ENCODE measurements at places on chromosomes 3 and 15.

- DNase-seq: no peak
Observed at GRCh38 chr3:64815195-64815631, 127.4 kb upstream of the ADAMTS9 start.

GRCh38 chr15:63565536-63566186 lies 31.5 kb upstream of the FBXL22 start:
- DNase-seq: no peak

DNA sequence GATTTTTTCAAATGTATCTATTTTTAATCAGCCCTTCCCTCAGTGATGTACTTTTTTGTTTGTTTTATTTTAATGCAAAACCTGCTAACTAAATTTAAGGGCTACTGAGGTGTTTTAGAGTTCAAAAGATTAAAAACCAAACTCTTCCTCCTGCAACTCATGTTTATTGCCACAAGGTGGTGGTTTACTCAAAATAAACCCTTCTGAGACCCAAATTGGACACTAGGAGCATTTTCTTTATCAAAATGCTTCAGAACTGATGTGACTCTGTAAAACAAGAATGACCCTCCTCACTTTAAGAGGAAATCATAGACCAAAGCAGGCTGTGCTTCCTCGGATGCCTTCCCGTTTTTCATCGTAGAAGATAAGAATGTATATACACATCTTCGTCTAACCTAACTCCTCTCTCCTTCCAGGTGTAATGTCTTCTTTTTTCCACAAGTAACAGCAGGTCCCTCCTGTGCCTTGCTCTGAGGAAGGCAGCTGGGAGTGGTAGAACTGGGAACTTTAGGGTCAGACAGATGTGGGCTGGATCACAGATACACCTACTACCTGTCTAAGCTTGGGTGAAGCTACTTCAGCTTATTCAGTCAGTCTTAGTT lies 2.9 kb upstream of the NME9 start:
- no peak for DNase-seq

GRCh38 chr3:63791974-63792373 lies 27.1 kb upstream of the C3orf49 start:
- DNase-seq: no peak

DNA sequence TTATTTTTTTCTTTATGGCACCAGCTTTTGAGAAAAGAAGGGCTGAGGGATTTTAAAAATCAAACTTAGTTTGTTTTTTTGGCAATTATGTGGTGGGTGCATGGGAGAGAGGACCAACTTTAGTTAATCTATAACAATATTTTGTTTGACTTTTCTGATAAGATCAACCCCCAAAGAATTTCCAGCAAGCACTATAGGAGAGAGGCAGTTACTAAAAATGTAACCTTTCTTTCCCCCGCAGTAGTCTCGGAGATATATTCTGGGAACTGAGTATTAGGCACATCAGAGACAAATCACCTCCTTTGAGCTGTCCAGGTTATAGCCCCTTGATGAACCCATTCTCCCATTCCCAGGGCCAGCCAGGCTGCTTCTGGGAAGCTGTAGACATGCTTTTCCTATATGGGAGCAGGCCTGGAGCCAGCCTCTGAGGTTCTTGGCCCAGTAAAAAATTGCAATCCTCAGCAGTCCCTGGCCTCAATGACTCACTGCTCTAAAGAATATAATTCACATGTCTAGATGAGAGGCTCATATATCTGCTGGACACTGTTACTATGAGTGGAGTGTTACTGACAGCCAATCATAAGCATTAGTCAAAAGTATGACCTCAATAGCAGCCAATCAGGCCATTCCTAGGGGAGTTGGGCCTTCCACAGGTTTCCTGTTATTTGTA lies 138.3 kb upstream of the AGBL1 start:
- DNase-seq: no peak
